ENCODE measurements at places on chromosomes 2 and 18.

DNA sequence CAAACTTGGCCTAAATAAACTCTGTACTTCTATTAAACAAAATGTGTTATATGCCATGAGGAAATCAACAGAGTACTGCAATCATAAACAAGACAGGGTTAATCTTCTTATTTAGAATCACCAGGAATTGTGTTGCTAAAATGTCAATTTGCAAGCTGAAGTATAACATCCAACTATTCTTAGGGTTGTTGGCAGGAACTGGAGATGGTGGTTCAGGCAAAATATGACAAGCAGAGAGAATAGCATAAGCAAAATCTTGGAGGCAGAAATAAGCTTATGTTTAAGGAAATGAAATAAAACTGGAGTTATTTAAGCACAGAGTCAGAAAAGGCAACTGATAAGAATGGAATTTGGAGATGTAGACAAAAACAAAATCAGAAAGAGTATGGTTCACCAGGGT lies 463.8 kb upstream of the SLC8A1 start:
- peak; percentile 41 for DNase-seq

- no peak for DNase-seq
Observed at GRCh38 chr2:196234672-196235071, 63.3 kb upstream of the STK17B start.

- no peak for DNase-seq
Observed at GRCh38 chr18:60910534-60910933, 422.7 kb upstream of the CDH20 start.

- DNase-seq, result no peak
Observed at GRCh38 chr2:35548171-35548570, 807.4 kb upstream of the CRIM1 start.

DNA sequence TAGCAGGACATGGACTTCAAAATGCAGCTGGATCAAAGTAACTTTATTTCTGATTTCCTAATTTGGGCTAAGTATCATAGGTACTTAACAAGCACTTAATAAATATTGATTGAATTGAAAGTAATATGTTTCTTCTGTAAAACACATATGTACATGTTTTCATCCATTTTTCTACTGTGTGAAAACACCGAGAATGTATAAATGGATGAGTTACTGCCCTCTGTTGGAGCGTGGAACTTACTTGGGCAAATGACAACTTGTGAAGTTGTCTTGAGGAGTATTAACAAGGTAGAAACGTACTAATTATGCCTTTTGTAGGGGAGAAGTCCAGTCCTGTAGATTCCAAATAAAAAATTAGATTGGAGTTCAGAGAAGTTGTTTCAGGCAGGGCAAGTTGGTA lies 87.2 kb downstream of the PHLPP1 start:
- DNase-seq, result no peak

GRCh38 chr2:61456070-61456745 lies 14.7 kb downstream of the USP34 start:
- DNase-seq, result no peak

DNA sequence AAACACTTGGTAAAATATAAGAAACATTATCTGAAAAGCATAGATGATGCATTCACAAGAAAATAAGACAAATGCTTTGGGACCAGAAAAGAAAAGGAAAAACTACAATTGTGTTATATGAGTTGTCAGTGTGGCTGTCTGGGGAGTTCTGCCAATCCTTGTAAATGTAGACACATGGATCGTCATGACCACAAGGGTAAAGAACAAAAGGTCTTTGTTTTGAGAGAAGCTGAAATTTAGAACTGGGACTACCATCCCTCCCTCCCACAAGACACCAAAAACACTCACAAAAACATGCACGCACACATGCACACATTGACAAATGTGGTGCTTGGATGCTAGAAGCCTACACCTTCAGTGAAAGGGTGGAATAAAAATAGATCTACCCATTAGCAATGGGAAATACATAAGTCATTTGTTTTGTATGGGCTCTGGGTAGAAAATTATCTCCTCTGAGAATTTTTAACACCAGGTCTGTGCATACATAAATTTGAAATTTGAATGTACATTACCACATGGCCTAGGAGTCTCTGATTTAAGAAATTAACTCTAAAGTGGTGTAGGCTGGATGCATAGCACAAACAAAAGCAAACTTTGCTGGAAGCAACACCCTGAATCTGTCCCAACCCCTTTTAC lies 266.2 kb upstream of the SLC39A10 start:
- no peak for DNase-seq

DNA sequence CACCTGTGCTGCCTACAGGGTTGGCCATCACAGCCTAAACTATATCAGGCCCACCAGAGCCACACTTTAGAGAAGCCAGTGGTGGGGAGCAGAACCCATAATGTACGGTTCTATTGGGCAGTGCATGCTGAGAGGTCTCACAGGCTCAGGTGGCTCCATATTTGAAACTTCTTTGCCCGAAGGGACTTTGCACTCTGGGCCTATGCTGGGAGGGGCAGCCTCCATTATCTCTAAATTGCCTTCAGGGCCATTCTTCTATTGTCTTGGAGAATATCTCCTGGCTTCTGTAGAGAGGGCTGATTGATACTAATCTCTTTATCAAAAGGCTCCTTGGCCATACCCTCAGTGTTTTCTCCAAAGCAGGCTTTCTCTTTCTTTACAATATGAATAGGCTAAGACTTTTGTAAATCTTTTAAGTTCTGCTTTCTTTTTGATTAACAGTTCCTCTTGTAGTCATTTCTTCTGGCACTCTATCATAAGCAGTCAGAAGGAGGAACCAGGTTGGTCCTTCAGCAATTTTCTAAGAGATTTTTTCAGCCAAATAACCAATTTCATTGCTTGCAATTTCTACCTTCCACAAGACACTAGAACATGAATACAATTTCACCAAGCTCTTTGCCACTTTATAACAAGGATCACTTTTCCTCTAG lies 44.5 kb downstream of the RPE start:
- DNase-seq, result no peak
